ENCODE measurements at places on chromosomes 5 and 9.

GRCh38 chr5:74938250-74938933 lies 72.2 kb upstream of the FAM169A start:
- DNase-seq: no peak

DNA sequence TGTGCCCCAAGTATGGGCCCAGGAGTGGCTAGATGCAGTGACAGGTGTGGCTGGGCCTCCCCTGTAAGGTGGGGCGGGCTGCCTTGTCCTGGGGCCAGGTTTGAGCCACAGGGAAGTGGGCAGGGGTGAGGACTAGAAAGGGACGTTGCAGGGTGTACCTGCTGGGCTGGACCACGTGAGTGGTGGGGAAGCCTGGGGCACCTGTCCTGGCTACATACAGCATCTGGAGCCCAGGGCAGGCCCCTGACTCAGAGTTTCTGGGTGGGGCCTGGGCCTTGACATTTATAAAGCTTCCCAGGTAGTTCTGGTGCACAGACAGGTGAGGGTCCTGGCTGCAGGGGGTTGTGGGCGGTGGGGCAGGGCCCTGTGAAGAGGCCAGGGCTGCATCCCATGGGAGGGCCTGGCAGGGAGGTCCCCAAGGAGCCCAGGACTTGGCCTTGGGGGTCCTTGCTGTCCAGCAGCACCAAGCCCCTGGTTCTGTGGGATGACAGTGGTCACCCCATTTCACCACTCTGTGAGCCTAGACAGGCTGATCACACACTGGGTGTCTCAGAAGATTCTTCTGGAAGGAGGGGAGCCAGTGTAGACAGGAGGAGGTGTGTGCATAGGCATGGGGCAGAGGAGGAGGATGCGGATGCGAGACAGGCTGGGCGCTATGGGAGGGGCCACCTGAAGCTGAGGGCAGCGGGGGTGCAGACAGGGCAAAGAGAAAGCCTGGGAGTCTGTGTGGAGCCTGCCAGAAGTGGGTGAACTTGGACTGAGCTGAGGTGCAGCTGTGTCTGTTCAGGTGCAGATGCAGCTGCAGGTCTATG lies 94.0 kb downstream of the PHF2 start:
- DNase-seq: no peak

DNA sequence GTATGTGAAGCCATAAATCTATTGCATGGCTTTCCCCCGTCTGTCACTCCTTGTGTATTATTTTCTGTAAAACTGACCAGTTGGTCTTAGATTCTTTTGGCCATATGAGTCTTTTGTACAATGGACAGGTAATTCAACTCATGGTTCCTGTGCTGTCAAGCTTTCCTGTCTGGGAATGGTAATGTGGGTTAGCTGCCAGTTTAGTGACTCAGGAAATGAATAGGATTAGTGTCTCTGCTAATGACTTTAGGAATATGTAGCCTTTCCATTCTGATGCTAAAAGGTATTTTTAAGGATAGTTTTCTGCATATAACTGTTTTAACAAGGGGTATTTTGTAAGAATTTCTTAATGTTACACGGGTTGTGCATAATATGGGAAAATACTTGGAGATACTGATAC lies 182.7 kb downstream of the PBX3 start:
- no peak for DNase-seq

DNA sequence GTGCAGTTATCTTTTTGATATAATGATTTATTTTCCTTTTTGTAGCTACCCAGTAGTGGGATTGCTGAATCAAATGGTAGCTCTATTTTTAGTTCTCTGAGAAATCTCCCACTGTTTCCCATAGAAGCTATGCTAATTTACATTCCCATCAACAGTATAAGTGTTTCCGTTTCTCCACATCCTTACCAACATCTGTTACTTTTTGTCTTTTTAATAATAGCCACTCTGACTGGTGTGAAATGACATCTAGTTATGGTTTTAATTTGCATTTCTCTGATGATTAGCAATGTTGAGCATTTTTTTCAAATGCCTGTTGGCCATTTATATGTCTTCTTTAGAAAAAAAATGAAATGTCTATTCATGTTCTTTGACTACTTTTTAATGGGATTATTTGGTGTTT lies 94.7 kb downstream of the SERINC5 start:
- DNase-seq: no peak

DNA sequence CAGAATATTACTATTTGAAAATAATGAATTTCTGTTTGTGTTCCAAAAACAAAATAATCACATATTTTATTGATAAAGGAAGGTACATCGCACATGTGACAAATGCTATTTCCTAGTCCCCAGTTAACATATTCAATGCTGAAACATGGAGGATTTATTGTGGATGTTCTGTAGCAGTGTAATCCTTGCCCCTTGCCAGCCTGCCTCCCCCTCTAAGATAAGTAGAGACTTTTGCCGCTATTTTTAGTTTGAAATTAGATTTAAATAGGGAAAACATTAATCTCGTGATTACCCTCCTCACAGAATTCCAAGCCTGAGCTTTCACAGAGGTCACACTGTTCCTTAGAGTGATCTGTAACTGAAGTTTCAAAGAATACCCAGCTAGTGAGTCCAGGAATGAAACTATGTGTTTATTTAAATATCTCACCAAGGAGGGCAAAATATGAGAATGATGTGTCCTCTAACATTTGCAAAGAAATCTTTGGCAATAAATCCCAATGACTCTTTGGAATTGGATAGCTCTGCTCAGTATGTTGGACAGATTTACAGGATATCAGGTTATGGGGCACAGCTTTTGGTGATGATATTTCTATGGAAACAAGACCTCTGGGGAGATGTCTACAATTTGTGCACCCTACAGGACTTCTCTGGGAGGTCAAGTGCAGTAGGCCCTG lies 17.3 kb downstream of the CTXN3 start:
- DNase-seq: no peak

DNA sequence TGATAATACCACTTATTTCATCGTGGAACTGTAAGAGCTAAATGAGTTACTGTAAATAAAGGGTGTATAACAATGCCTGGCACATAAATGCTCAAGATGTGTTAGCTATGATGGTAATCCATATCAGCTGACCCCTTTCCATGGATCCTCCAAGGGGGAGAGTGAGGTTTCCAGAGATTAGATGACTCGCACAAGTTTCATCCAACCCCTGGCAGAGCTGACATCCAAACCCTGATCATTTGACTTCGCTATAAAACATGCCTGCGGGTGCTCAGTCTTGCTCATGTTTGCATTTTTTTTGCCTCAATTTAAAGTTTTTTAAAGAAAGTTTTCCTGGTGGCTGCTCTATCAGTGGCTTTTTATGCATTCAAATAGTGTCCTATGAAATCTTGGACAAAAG lies 145.7 kb upstream of the SMIM23 start:
- DNase-seq: no peak

DNA sequence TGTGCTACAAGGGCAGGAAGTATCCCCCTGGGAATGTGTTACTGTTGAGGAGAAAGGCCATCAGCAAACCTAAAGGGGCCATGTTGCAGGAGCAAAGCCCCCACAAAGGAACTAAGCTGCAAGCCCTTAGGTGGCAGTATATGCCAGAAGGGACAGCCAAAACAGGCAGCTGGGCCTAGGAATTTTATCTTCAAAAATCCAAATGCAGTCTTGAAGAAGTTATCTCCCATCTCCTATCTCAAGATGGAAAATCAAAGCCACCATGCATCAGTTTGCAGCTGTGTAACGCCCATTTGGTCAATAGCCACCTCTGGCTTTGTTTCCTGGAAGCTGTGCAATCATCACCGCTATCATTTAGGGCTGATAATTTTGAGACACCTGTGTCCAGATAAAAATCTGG lies 400.3 kb downstream of the ARHGEF28 start:
- DNase-seq: no peak

- DNase-seq: no peak
Measured at GRCh38 chr9:124934290-124934689, 6.6 kb downstream of the GOLGA1 start.

- no peak for DNase-seq
Measured at GRCh38 chr5:17088051-17088450, 129.4 kb upstream of the BASP1 start.

- DNase-seq: no peak
Measured at GRCh38 chr9:18447131-18447530, 26.8 kb upstream of the ADAMTSL1 start.

DNA sequence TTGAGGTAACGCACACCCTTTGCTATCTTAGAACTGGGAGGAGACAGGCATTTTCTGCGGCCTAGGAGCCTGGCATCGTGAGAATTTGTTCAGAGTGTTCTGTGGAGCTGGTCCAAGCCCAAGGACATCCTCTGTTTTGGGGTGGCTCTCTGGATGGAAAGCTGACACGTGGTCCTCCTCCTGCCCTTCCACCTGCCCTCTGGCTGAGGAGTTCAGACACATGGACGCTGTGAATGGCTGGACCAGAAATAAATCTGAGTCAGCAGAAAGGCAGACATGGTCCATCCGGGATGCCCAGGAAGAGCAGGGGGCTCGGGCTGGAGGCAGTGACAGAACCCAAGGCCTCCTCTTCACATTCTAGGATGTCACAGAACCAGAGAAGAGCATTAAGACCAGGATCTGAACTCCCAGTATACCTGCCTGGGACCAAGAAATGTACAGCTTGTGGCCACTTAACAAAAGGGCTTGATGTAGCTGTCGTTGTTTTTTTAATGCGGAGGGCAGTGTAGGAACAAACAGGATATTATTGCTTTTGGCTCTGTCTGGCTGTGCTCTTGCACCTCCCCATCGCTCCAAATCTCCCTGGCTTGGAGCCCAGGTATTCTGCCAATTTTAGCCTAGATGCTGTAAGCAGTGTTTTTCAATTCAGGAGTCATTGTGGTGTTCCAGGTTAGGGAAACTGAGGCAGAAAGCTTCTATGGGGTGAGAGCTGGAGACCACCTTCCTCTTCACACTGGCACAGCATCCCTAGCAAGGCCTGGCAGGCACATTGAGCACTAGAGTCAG lies 2.4 kb downstream of the CKMT2 start:
- no peak for DNase-seq

DNA sequence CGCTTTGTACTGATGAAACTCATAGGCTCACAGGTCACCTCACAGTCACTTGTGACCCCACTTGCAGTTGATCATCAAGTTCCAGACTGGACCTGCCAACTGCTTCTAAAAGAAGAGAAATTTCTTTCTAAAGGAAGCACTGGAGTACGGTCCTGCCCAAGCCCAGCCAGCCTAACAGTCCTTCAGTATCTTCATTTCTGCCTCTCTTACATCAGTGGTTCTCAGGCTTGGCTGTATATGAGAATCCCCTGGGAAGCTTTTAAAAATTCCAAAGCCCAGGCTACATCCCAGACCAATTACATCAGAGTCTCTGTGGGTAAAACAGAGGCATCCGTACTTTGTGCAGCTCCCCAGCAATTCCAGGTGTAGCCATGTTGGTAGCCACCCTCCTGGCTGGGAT lies 282.1 kb downstream of the NFIB start:
- DNase-seq: no peak

DNA sequence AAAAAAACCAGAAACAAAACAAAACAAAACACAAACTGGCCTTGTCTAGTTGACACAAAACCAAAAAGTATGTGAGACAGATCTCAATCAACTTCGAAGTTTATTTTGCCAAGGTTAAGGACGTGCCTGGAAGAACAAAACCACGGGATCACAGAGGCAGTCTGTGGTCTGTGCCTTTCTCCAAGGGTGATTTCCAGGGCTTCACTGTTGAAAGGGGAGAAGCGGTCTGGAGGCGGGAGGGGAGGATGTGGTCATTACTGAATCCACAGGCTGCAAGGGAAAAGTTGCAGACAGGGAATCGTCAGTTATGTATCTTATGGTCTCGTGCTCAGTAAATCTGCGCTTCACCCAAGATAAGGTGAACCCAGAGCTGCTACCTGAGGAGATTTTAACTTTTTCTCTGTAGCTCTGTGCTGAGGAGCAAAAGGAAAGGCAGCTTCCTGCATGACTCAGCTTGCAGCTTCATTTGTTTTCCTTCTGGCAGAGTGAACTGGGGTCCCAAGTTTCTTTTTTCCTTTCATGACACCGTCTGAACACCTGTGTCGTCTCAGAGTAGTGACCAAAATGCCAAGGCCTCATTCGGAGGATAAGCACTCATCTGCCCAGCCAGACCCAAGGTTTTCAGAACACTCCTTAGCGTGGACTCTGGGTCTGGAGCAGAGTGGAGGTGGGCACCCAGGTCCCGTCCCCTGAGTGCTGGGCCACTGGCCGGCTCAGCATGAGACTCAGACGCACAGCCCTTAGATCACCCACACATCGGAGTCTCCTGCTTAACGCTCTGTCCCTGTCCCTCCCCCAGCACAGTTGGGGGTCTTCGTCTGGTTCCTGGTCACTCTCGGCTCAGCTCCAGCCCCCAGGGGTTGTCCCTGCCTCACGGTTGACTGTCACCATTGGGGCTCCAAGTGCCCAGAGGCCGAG lies 25.9 kb downstream of the ROPN1L start:
- DNase-seq: no peak

GRCh38 chr5:174448041-174448440 lies 276.3 kb upstream of the MSX2 start:
- no peak for DNase-seq

DNA sequence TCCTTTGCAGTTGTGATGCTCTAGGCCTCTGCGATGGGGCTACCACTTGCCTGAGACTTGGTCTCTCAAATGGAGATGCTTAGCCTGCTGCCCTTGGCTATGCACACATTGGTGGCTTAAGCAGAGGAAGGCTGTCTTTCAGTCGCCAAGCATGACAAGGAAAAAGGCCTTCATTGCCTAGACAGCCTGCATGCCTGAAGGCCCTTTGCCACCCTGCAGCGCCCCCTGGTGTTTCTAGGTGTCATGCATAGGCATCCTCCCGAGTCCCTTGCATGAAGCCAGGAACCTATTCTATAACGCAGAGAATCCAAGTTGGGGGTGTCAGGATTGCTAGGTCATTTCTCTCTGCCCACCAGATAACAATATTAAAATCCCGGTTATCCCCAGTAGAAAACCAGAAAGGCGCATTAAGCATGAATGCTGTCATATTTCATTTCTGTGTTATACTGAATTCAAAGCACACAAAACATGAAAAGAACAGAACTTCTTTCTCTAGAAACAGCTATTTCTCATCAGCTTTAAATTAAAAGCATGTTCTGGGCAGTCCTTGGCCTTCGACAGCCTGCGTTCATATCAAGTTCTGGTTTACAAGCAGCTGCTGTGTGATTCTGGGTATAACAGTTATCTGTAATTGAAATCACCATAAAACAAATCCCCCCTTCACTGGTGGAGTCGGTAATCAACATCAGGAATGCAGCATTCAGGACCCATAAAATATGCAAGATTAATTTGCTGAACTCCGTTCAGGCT lies 59.7 kb upstream of the TRPC7 start:
- DNase-seq: peak; percentile 21

GRCh38 chr9:136995772-136996311 lies 526 bp downstream of the CLIC3 start:
- DNase-seq: no peak

GRCh38 chr9:130857864-130858738 lies 23.0 kb downstream of the ABL1 start:
- DNase-seq: no peak

- DNase-seq: no peak
Measured at GRCh38 chr5:77774981-77775789, 954 bp downstream of the TBCA start.

DNA sequence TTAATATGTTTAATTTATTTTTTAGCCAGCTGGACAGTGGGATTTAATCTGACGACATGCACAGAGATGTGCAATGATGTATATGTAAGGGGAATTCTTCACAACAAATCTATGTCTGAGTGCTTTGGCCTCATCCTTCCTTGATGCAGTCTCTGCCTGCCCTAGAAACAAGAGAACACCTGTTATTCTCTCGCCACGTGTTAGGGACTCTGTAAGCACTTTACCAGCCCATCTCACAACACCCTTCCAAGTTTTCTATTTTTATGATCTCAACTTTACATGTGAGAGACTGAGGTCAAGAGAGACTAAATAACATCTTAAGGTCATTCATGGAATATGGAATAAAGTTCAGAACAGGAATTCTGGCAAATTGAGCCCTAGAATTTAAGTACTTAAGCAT lies 123.0 kb upstream of the GAS1 start:
- no peak for DNase-seq
